ENCODE measurements at places on chromosomes 6 and 20. TPM values are rescaled to one million over a fixed set of nuclear protein-coding genes. Genes with fewer than 3 reads are reported as not detected.

DNA sequence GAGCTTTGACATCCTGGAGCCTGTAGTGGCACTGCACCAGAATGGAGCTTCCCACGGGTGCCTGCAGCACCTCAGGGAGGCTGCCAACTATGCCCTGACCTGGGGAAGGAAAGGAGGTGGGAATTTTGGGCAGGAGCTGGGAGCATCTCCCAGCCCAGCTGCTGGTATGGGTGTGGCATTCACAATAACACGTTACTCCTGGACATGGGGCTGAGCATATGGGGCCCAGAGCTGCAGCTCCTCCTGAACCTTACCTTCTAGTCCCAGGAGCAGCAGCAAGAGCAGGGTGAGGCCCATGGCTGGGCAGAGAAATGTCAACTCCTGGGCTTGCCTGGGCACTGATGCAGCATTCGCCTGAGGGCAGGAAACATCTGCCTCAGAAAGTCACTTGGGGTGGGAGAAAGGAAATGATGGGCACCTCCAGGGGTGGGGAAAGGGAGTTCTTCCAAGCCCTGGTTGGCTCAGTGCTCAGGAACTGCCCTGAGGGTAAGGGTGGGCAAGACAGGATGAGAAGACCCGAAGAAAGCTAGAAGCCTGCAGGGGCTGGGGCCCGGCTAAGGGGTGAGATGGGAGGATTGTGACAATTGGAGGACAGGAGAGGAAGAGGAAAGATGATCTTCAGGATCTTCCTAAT lies at the start of gene TREML1:
TSS of gene TREML1 (minus strand) at position 356 of the 634 bp plus-strand sequence. CDS start at position 297, 59 bp downstream.
- DNase-seq = no peak

GRCh38 chr6:111871725-111872400 lies 1.4 kb downstream of the FYN start:
- DNase-seq = peak; percentile 78

- DNase-seq = no peak
These were observed 5.4 kb upstream of the RAB44 start for GRCh38 chr6:36692220-36692619.

GRCh38 chr20:17936761-17937732 lies 31.5 kb downstream of the SNX5 start:
- peak; percentile 91 for DNase-seq

DNA sequence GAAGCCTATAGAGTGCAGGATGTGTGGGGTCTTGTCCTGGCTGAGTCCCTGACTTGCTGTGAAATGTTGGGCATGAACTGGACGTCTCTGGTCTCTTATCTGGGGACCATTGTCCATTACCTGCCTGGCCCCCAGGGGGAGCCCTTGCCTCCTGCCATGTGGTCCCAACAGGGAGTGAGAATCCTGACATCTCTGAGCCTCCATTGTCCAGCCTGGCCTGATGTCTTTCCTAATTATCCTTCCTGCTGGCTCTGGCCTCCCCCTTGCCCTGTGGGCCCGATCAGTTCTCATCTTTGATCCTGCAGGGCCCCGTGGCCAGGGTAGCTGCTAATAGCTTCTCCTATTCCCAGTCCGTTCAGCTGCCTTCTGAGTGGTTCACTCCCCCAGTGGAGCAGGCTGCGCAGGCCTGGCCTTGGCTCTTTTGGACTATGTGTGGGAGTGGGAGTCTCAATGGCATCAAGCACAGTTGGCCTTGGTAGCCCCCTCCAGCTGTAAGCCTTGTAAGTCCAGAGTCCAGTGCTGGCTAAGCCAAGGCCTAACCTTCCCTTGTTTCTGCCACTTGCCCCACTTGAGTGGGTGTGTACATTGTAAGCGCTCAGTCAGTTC lies 77.9 kb upstream of the RALY start:
- DNase-seq = no peak

- no peak for DNase-seq
These were observed 77.1 kb downstream of the FARS2 start for GRCh38 chr6:5338177-5338960.

DNA sequence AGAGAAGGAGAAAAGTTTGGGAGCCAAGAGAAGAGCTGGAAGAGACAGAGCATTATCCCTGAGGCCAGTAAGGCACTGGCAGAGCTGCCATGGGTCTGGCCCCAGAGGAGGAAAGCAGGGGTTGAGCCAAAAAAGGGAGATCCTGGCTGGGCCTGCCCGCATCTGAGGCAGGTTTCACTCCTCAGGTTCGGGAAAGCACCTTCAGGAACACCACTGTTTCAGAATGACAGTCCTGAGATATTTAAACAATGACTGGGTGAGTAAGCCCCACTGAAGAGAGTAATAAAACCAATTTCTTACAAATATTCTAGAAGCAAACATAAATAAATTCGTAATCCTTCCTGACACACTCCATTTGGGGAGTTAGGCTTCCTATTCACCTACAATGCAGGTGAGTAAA lies 152.2 kb downstream of the BACH2 start:
- no peak for DNase-seq

Gene EYA4
- total RNA-seq = 5.7 TPM

GRCh38 chr20:24359321-24360027 lies 110.0 kb upstream of the SYNDIG1 start:
- no peak for DNase-seq

GRCh38 chr6:12162213-12162612 lies 127.9 kb upstream of the EDN1 start:
- no peak for DNase-seq

Gene CALHM5
- 4.6 TPM for total RNA-seq

DNA sequence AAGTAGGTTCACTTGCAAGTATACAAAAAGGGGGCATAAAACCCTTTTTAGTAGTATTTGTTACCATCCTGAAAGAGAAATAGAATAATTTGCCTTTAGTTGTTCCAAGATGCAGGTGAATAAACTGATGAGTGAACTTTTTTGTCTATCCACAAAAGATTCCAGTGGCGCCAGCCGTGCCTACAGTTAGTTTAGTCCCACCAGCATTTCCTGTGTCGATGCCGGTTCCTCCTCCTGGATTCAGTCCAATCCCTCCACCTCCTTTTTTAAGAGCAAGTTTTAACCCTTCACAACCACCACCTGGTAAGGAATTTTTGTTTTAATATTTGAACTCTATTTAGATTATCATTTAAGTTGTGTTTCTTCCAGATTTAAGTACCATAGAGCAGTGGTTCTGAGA lies 90.9 kb downstream of the SCAF8 start:
- no peak for DNase-seq

DNA sequence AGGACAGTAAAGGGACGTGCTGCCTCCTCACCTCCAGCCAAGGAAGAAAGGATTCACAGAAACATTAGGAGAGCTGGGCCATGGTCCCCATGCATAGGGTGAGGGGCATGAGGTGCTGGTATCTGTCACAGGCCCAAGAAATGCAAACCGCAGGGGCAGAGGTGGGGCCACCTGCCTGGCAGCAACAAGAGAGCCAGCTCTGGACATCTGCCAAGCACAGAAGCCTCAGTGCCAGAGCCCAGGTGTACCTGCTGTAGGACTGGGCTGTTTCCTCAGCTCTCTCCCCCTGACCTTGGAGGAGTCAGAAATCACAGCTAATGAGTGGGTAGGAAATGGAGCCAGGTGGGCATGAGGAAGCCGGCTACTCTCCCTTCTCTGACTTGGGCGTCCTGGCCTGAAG lies 45.3 kb downstream of the SLC2A12 start:
- DNase-seq = no peak

DNA sequence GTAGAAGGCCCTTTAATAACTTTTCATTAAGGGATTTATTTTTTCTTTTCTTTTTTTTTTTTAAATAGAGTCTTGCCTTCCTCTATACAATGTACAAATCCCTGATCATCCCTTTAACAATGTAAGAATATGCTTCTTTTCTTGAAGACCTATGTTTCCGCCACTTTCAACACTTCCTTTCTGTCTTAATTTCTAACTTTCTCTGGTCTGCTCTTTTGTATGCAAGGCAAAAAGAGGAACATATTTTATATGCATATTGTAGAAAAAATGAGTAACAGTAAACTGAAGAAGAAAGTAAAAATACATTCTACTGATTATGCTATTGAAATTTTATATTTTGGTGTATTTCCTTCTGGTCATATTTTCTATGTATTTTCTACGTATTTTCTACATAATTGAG lies 484.7 kb downstream of the TFAP2B start:
- no peak for DNase-seq

DNA sequence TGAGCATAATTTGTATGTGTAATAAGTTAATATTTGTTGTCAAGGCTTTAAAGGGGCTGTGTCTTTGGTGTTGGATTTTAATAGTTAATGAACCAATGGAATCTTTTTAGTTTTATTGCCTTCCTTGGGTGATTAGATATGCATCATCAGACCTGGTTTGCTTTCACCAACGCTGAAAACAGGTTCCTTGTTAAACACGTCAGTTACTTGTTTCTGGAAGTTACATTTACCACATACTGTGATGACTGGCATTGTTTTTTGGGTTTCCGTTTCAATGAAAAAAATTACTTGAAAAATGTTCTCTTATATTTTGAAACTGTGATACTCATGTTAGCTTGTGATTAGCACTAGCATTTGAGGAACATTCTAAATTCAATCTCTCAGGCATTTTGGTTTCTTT lies 58.6 kb upstream of the RNF144B start:
- DNase-seq = no peak

- no peak for DNase-seq
These were observed 50.4 kb downstream of the RPP40 start for GRCh38 chr6:4953440-4953839.

Gene PAX1
- total RNA-seq = 1.2 TPM

DNA sequence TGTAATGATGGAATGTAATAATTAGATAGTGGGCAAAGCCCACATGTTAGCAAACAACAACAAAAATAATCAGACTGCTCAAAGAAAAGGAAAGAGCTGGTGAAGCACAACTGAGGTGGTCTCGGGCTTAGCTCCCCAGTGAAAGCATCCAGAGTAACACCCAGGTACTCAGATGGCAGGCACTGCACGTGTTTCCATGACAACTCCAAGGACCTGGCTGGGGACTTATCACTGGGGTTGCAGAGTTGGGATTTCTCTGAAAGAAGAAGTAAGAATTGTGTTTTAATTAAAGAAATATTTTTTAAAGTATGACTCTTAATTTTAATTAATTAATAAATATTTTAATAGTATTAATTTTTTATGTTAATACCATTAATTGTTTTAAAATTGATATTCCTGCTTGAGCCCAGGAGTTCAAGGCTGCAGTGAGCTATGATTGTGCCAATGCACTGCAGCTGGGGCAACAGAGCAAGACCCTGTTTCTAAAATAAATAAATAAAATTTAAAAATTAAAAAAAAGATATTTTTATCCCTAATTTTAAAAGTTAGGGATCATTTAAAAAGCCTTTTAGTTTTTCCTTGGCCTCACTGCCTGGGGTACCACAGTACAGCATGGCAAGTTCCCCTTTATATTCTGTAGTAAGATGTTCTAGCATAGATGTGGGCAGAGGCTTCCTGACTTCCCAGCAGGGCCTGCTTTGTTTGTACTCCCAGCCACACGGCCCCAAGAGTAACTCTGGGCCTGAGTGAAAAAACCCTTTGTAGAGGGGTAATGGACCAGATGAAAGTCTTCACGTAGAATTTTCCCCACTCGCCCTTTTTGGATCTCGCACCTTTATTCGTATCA lies 42.2 kb upstream of the UST start:
- DNase-seq = no peak

GRCh38 chr6:37822851-37823682 lies 3.5 kb downstream of the ZFAND3 start:
- DNase-seq = no peak

- no peak for DNase-seq
These were observed 22.4 kb downstream of the ITCH start for GRCh38 chr20:34385464-34385863.

DNA sequence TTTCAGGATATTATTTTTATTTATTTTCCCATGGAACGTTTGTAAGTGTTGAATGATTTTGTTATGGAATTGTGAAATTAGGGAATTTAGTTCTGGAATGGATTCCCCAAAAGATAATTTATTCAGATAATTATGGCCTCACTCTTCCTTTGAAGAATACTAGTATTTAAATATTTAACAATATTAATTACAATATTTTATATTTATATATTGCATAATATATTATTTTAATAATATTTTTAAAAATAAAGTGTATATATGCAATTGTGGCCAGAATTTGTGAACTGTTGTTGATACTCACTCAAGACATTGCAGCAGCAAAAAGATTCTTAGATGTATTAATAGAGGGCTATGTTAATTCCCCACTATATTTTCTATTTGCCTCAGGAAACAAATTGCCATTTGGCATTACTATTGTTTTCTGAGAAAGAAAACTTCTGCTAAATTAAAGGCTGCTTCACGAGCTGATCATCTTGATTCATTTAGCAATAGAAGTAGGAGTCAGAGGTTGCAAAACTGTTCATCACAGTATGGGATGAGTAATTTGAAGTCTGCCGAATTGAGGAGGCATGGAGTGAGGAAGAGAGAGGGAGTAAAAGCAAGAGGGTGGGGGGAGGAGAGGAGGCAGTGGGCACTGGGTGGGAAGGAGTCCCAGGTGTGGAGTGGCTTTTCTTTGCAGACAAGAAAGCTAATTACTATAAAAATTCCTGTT lies 729.2 kb downstream of the DHX35 start:
- DNase-seq = no peak
